HTR-8/SVneo (cell line): ENCODE measurements at places on chromosomes 16 and 17.

DNA sequence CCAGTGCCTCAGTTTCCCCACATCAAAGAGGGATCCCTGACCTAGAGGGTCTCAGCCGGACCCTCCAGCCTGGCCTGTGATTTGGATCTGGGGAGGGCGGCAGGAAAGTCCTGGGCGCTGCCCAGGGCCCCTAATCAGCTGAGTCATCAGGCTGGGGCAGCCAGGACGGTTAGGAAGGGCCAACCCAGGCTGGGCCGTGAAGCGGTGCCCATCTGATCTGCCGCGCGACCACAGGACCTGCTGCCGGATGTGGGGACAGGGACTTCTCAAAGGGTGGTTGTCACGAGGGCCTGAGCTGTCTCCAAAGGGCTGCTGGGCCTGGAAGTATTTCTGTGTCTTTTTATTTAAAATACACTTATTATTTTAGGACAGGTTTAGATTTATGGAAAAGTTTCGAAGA is 4.4 kb downstream of the TPSAB1 start:
- DNase-seq: no peak

- no peak for DNase-seq
Measured at GRCh38 chr17:19284005-19284959, 47.1 kb downstream of the EPN2 start.

- DNase-seq: no peak
Measured at GRCh38 chr17:69815406-69815805, 259.6 kb upstream of the KCNJ16 start.

- DNase-seq: no peak
Measured at GRCh38 chr17:49514071-49514721, 19.1 kb downstream of the NGFR start.
